ENCODE measurements at places on chromosomes 1 and 21. TPM values are rescaled to one million over a fixed set of nuclear protein-coding genes. Genes with fewer than 3 reads are reported as not detected.

DNA sequence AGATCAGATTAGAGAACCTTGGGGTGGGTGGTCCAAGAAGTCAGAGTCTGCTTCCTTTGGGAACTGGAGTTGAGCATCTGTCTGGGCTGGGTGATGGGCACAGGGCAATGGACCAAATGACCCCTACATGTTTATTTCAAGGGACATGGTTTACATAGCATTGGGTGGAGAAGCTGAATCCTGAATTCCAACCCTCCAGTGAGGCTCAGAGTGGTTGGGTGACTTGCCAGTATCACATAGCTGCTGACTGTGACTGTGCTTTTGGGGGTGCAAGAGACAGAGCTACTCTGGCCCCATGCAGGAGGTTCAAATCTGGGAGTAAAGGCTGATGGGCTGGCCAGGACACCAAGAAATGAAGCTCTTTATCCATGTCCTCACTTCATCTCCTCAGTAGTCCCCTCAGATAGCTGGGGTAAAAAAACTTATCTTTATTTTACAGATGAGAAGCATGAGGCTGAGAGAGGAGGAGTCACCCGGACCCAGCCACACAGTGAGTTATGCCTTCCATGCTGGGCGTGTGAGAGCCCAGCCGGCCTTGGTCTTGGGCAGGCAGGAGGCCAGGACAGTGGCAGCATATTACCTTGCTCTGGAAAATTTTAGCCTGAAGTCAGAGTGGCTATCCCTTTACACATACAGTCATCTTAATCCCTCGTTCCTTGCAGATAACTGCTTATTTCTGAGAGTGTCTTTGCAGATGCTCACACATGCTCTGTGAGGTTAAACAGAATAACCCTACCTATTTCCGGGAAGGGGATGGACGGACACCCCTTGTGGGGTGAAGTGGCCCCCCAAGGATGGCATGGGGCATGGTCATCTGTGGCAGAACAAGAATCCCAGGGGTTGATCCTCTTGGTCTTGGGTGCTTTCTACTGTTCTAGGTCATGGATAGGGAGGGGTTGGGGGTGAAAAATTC, 2.8 kb upstream of the SERINC2 start:
- no peak for ATAC-seq

DNA sequence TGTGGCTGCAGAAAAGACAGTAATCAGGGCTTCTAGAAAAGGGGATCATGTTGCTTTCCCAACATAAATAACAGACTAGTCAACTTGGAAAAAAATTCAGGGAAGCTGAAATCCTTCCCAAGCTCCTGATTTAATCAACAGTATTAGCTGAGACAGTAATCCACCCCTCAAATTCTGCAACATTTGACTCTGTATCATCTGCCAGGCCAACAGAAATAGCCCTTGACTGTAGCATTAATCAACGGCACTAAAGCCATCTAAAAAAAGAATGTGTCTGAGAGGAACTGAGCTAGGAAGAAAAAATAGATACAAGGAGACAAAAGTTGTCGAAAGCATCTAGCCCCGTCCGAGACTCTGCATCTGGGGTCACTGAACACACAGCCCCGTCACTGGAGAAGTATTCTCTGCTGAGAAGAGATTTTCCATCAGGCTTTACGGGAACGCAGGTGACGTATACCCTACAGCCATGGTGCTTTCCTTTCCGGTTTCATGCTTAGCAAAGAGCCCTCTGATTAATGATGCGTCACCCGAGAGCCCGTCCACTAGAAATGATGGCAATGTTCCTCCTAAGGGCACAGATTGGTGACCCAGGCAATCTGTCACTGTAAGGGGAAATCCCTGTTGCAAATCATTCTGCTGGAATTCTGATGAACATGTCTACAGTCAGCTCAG, 42.1 kb upstream of the TP53BP2 start:
- peak; percentile 95 for ATAC-seq

Gene ACTL8
- 1.3 TPM for total RNA-seq

Gene TIAM1
- total RNA-seq, result 25.6 TPM
